Eye (tissue), 1 donor: ENCODE measurements at places on chromosomes 16 and 17.
A peak's percentile ranks its signal among the peaks of the same experiment; 100 is the strongest.

GRCh38 chr16:87101903-87102302 lies 215.3 kb downstream of the C16orf95 start:
- DNase-seq: no peak

- DNase-seq: peak; percentile 51
These were observed 136.0 kb upstream of the C17orf78 start for GRCh38 chr17:37239690-37240334.

DNA sequence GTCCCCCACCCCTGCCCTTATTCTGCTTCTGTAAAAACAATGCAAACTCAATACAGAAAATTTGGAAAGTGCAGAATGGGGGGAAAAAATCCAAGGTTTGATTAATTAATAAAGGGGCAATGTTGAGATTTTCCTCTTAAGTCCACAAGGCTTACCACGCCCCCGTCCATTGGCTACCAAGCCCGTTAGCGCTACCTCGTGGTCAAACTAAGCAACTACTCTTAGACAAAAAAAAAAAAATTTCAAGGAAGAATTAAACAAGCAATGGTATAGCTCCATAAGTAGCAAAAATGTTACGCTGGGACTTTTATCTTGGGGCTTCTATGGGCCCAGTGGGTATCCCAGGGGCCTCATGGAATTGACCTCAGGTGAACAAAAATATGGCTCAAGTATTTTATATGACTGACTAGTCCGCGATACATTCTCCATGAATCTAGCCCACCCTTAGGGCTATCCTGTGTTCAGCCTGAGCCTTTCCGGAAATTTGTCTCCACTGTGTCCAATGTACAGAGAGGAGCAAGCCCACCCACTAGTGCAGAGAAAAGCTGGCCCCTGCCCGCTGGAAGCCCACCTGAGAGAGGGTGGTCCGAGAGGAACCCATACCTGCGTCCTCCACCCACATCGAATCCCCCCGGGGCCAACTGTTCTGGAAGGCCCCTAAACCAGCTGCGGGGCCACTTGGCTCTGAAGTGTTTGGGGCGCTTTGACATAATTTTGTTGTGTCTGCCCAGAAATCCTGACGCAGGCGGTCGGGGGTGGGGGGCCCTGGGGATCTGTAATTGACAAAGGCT lies 19.1 kb upstream of the TEX2 start:
- DNase-seq: peak; percentile 85

- peak; percentile 52 for DNase-seq
These were observed 46.4 kb downstream of the DNAH3 start for GRCh38 chr16:21103941-21104860.

DNA sequence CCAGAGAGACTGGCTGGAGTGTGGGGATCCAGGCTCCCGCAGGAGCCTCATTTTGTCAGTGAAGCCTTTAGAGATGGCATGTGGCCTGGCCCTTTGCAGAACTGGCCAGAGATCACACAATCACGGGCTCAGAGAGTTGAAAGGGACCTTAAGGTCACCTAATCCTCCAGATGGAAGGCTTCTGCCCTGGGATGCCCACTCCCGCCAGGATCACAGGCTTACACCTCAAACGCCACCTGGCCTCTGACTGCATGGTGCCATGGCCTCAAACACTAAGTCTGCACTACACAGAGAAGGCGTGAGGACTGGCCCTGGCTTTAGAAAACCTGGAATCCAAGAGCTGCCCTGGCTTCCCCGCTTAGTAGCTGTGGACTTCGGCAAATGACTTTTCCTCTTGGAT lies 306.8 kb upstream of the CCL2 start:
- no peak for DNase-seq

DNA sequence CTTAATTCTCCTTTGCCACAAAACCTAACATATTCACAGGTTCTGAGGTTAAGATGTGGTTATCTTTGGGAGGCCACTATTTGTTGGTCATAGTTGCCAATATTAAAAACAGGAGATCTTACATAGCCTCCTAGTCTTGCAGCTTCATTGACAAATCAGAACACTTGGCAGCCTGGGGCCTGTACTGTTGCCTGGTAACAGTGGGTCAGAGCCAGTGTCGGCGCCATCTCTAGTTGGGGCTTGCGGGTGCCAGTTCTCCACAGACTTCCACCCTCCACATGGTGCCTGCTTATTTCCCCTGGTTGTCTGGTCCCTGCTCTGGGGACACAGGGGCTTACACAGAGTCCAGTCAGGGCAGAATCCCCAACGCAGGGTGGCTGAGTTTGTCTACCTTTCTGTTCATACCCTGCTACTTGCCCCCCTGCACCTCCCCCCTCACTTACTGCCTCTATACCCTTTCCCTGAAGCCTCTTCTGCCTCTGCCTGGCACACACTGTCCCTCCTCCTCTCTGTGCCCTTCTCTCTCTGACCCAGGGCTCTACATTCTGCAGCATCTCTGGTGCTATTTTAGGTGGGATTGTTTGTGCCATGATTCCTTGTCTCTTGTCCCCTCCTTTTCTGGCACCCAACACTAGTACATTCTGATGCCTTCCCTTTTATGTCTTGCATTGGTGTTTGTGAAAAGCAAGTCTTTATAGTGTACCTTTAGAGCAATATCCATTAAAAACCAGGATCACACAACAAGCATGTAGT lies 13.4 kb downstream of the EPN2 start:
- no peak for DNase-seq

DNA sequence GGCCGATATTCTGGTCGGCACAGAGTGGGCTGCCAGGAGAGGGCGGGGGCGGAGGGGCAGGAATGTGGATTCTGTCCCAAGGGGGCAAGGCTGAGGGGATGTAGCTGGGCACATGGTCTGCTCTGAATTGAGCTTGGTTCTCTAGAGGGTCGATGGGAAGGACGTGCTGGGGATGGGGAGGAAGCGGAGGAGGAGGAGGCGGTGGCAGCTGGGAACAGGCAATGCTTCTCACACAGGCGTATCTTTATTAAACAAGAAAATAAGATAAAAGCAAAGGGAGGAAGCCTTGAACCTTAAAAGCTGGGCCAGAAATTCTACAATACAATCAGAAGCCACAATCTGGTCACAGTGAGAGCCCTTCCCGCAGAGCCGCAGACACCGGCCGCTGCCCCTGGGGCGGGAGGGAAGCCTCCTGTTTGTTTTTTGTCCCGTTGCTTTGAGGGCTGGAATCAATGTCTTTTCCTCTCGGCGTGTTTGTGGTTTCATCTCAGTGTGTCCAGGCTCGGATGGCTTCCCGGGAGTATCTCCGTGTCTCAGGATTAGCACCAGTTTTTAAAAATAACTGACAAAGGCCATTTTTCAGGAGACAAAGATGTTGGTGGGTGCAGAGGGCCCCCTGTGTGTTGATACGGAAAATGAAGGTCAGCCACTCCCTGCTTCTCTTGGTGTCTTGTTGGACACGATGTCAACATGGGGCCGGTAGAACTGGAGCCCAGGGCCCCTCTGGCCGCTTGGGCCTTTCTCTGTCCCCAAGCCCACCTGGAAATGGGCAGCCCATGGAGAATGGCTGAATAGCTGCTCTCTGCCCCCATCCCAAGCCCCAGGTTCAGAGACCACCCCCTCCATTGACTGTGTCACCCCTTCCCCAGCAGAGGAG lies 12.3 kb upstream of the SLC7A5 start:
- DNase-seq: peak; percentile 40

- DNase-seq: no peak
These were observed 6.6 kb upstream of the NACA2 start for GRCh38 chr17:61597607-61598006.

DNA sequence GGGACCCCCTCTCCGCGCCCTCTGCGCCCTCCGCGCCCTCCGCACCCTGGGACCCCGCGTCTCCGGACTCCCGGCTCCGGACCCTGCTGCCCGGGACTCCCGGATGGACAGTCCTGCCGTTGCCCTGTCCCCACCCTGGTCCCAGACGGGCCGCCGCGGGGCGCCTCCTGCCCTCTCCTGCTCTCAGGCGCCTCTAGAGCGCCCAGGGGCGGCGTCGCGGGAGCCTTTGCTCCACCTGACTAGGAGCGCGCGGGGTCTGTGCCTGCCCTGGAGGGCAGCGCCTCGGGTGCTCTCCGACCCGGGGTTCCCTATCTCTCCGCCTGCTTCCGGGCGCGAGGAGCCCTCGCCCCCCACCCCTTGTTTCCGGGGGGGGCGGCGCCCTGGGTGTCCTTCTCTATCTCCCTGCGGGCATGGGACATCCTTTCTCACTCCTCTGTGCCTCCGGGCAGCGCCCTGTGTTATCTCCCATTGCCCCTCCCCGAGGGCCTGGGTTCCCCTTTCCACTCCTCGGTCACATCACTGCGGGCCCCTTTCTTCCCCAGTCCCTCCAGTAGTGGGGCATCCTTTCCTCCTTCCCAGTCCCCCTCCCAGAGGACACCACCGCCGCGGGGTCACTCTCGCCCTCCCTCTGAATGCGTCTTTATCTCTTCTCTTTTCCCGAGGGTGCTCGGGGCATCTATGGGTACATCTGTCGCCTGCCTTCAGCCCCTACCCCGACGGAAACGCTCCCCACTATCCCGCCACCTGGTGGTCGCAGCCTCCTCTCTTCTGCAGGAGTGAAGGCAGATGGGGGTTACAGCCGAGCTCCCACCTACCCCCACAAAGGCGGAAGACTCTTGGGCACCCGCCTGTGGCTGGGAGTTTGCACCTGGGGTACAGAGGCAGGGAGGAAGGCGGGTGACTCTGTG lies 875 bp downstream of the PRKCB start:
- DNase-seq: peak; percentile 20

- DNase-seq: peak; percentile 72
These were observed 90.0 kb downstream of the GNAO1 start for GRCh38 chr16:56281249-56281805.

GRCh38 chr17:59267776-59268175 lies 47.5 kb downstream of the GDPD1 start:
- DNase-seq: no peak

- DNase-seq: peak; percentile 84
These were observed 138.5 kb upstream of the CORO6 start for GRCh38 chr17:29761040-29761761.

DNA sequence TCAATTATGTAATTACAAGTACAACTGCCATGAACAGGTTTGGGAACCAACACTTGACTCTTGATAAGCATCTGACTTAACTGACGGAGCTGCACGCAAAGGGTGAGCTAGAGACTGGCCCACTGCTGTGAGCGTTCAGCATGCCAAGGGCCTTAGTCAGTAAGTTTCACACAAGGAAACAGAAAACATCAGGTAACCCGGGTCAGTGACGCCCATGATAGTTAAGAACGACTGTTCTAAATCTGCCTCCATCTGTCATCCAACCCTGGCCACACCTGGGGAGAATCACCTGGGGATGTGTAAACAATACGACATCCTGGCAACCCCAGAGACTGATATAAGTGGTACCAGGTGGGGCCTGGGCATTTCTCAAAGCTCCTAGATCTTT lies 12.3 kb downstream of the SMIM5 start:
- DNase-seq: no peak

DNA sequence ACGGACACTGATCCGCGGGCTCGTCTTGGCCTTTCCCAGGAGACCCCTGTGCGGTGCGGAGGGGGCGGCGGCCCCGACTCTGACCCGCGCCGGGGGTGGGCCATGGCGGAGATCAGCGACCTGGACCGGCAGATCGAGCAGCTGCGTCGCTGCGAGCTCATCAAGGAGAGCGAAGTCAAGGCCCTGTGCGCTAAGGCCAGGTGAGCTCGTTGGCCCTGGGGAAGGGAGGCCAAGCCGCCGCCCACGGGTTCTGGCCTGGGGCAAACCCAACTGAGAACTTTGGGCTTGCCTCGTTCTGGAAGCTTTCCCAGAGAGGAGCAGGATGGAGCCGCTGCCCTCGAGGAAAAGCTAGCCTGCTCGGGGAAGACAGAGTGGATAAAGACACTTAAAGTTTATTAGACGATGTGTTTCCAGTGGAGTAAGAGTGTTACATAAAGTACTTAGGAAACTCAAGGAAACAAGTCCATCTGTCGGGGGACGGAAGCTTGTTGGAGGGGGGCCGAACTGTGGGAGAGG lies 540 bp downstream of the PPP4C start:
- DNase-seq: no peak

DNA sequence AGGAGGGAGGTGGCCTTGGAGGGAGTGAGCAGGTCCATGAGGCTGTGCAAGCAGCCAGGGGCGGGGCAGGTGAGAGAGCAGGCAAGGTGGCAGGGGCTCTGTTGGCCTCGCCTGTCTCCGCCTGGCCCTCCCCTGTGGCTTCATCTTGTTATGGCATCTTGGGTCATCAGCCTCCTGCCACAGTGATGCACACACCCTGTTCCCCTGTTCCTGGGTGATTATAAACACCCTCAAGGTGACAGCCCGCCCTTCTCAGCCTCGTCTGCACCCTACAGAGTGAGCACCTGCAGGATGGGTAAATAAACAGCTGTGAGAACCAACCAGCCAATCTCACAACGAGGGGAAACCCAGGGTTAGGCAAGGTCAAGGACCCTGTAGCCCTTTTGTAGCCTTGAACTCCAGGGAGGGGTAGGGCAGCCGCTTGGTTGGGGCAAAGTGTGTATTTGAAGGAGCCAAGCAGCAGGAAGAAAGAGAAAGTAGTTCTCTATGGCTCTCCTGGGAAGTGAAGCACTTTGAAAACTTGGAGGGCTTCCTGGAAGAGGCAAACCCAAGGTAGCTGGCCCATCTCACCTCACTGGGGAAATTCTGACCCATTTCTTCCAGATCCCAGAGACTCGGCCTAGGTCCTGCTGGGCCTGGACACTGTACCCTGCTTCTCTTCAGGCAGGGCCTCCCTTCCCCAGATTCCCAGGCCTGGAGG lies 60.6 kb downstream of the NT5M start:
- DNase-seq: no peak

DNA sequence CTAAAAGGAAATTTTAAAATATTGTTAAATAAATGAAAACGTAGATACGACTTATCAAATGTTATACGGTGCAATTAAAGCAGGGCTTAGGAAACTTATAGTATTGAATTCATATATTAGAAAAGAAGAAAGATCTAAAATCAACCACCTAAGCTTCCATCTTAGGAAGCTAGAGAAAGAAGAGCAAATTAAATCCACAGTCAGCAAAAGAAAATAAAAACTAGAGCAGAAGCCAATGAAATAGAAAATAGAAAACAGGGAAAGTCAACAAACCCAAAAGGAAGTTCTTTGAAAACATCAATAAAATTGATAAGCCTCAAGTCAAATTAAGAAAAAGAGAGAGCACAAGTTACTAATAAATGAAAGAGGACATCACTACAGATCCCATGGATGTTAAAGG lies 74.6 kb upstream of the CACNG5 start:
- no peak for DNase-seq

GRCh38 chr17:57669671-57670529 lies 75.2 kb downstream of the CCDC182 start:
- DNase-seq: no peak

DNA sequence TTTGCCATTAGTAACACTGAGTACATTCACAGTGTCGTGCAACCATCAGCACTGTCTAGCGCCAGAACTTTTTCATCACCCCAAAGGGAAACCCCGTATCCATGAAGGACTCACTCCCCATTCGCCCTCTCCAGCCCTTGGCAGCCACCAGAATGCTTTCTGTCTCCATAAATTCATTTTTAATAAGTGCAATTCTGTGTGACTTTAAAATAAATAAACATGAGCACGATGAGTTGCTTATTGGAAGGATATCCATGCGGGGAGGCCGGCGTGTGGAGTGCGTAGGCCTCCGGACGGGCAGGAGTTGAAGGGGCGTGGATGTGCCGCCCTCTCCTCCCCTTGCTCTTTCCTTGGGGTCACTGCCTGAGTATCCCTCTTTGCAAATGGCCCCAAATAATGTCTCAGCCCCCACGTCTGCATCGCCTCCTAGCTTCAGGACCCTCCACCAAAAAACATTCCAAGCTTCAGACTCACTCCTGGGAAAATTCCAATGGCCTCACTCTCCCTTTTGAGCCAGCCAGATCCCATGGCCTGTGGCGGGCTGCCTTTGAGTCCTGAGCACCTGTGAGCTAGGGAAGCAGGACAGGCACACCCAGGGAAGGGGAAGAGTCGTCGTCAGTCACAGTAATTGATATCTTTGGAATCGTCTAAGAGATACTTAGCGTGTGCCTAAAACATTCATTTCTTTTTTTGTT lies 306.3 kb downstream of the SEC14L1 start:
- DNase-seq: no peak

- DNase-seq: no peak
These were observed 1.8 kb downstream of the TBC1D24 start for GRCh38 chr16:2476741-2477140.
